ENCODE measurements at places on chromosomes 7 and 10.
A peak's percentile ranks its signal among the peaks of the same experiment; 100 is the strongest.

DNA sequence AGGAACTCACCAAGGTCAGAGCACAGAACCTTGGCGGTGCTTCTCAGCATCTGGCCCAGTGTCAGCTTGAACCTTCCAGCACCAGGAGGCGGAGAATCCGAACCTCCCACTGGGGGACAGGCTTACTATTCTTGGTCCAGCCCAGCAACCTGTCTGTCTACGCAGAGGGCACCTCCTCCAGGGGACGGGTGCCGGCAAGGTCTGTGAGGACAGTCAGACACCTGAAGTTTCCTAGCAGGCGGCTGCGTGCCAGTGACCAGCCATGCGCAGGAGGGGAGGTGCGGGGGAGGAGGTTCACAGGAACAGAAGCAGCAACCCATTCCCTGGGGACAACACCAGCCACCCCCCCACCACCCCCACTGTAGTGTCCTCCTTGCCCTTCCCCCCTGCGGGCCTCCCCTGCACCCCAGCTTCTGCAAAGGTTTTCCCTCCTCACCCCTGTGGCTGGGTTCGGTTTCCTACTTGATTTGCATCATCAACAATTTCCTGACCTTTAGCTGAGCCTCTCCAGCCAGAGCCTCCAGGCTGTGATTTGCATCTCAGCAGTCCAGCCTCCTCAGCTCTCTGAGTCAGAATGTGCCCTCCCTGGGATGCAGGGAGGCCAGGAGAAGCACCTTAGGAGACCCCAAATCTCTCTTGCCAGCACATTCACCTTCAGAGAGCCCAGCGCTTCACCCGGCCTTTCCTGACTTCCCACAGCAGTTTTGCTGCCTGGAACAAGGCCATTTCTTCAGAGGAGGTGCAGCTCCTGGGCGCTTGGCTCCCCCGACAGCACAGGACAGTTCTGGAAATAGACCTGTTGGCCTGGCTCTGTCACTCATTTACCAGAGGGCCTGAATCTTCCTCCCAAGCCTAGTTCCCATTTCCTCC lies 107.5 kb upstream of the NPS start:
- DNase-seq, result no peak

DNA sequence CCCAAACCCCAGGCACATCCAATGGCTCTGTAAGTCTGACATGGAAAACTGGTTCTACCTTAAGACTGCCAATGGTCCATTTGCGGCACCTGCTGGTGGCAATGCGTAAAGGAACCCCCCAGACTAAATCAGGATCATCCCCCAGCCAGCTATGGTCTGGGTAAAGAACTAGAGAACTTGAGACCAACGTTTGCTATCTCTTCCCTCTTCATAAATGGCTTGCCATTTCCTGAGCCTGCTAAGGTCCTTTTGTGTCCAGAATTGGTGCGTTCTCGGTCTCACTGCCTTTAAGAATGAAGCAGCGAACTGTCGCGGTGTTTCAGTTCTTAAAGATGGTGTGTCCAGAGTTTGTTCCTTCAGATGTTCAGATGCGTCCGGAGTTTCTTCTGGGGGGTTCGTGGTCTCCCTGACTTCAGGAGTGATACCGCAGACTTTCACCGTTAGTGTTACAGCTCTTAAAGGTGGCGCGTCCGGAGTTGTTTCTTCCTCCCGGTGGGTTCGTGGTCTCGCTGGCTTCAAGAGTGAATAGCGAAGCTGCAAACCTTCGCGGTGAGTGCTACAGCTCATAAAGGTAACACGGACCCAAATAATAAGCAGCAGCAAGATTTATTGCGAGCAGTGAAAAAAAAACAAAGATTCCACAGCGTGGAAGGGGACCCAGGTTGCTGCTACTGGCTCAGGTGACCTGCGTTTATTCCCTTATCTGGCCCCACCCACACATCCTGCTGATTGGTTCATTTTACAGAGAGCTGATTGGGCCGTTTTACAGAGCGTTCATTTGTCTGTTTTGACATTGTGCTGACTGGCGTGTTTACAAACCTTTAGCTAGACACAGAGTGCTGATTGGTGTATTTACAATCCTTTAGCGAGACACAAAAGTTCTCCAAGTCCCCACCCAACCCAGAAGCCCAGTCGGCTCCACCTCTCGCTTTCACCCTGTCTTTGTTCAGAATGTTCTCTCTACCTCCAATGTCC lies 95.4 kb downstream of the ELMO1 start:
- peak; percentile 27 for DNase-seq

DNA sequence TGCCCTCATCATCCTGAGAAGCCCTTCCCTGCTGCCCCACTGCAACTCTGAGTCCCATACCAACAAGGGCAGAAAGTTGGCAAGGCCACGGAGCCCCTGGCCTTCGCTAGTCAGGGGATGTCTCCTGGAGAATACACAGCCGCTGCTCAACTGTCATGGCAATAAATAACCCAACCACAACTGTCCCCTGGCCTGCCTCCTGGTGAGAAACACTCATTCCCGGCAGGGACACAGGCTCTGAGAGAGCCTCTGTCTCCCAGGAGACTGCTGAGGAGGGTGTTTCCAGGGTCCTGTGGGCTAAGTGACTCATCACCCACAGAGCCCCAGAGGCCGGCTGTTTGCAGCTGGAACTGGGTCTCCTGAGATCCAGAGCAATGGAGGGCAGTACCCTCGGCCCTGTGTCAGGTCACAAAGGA lies 354.1 kb downstream of the TNS3 start:
- DNase-seq, result no peak

DNA sequence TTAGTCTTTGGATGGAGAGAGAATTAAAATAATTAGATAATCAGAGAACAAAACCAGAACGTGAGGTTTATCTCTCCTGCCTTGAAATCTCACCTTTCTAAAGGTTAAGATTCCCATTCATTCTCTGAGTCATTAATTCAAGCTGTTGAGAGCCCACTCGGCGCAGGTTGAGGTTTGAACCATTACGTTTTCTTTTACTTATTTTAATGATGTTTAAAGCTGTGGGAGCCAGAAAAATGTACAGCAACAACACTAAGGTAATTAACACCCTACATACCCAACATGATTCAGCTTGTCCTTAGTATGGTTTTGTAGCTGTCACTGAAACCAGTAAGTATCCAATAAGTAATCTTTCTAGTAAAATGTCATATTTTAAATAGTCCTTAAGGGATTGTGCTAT lies 153.0 kb upstream of the ANK3 start:
- DNase-seq, result no peak

- no peak for DNase-seq
Observed at GRCh38 chr7:44051611-44052220, 7.2 kb downstream of the DBNL start.

DNA sequence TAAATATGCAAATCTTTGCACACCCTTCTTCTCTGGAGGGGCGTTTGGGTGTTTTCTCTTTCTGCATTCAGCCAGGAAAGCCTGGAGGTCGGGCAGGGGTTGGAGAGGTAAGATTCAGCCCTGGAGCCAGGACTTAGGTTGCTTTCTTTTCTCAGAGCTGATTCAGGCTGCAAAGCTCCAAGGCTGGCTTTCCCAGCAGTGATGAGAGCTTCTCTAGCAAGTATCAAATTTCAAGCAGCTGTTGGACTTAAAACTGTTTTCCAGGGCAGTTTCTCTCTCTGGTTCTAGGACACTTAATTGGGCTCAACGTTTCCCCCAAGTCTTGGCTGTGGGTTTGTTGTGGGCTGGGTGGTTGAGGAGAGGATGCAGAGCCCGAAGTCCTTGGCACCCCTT lies 608 bp downstream of the AKR1B10 start:
- DNase-seq, result peak; percentile 63

- DNase-seq, result no peak
Observed at GRCh38 chr7:28136420-28136819, 44.2 kb downstream of the JAZF1 start.

- DNase-seq, result no peak
Observed at GRCh38 chr7:127733986-127734385, 82.0 kb downstream of the SND1 start.

- DNase-seq, result no peak
Observed at GRCh38 chr10:29634764-29635625, at the start of gene SVIL. SVIL (minus strand) TSS chr10:29634971; CDS start chr10:29555058, 79,913 bp downstream.

GRCh38 chr10:44198096-44198779 lies 186.7 kb downstream of the CXCL12 start:
- DNase-seq, result no peak

- DNase-seq, result no peak
Observed at GRCh38 chr10:59079386-59080226, 96.8 kb upstream of the PHYHIPL start.

DNA sequence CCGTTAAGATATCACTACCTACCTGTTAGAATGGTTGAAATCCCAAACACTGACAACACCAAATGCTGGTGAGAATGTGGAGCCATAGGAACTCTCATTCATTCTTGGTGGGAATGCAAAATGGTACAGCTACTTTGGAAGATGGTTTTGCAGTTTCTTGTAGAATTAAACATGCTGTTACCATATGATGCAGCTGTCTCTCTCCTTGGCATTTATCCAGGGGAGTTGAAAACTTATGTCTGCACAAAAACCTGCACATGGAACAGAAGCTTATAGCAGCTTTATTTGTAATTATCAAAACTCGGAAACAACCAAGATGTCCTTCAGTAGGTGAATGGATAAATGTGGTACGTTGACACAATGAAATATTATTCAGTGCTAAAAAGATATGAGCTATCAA lies 199.5 kb downstream of the BICC1 start:
- no peak for DNase-seq

GRCh38 chr7:129101746-129102145 lies 42.8 kb upstream of the TSPAN33 start:
- no peak for DNase-seq

DNA sequence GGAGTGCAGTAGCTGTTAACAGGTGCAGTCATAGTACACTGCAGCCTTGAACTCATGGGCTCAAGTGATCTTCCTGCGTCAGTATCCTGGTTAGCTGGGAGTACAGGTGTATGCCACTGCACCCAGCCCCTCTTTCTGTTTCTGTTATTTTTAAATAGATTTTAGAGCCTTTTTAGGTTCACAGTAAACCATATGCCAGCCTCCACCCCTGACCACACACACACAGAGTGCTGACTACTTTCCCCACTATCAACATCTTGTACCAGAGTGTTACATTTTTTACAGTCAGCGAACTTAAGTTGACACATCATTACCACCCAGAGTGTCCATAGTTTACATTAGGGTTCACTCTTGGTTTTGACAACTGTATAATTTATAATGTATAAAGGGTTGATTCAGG lies 32.1 kb downstream of the MARCHF5 start:
- DNase-seq, result no peak

DNA sequence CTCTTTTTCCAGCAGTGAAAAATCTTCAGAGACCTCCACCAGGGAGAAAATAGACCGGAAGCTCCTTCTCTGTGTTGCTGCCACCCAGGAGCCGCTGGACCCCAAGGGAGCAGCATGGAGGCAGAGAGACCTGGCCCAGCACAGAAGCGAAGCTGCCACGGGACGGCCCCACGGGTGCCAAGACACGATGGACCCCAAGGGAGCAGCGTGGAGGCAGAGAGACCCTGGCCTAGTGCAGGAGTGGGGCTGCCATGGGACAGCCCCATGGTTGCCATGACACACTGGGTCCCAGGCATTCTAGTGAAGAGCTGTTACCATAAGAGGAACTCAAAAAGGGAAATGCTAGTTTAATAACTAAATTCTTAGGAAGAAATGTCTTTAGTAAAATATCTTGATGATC lies 186.3 kb downstream of the PTPRN2 start:
- no peak for DNase-seq

DNA sequence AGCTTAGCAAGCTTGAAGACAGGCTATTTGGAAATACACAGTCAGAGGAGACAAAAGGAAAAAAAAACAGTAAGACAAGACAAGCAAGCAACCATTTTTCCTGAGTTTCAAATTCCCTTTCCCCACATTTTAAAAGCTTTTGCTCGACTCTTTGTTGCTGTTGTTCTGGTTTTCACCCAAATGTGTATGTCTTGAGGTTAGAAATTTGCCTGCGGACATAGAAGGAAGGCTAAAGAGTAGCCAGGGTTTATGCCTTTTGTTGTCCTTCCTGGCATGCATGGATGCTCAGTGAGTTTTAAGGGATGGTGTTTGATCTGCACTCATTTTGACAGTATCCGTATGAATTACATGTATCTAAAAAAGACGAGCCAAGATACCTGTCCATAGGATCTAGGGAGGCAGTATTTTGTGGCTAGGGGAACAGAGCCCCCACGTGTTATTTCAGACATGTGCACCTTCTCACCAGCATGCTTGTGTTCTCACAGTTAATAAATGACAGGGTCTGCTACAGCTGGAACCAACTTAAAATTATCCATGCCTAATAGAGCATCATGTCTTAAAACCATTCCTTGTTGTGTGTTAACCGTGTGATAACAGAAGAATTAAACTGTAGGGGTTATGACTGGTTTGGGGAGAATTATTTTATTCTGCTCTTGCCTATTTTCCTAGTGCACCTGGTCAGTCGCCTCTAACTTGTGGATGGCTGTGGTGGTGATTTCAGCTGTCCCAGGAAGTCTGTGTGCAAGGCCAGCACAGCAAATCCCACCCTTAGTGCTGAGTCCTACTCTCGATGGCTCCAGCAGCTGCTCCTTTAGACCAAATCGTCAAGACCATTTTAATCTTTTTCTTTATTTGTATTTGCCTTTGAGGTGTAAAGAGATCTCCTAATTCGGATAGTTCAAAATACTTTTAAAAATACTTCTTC lies 9.1 kb downstream of the WIPF3 start:
- no peak for DNase-seq

DNA sequence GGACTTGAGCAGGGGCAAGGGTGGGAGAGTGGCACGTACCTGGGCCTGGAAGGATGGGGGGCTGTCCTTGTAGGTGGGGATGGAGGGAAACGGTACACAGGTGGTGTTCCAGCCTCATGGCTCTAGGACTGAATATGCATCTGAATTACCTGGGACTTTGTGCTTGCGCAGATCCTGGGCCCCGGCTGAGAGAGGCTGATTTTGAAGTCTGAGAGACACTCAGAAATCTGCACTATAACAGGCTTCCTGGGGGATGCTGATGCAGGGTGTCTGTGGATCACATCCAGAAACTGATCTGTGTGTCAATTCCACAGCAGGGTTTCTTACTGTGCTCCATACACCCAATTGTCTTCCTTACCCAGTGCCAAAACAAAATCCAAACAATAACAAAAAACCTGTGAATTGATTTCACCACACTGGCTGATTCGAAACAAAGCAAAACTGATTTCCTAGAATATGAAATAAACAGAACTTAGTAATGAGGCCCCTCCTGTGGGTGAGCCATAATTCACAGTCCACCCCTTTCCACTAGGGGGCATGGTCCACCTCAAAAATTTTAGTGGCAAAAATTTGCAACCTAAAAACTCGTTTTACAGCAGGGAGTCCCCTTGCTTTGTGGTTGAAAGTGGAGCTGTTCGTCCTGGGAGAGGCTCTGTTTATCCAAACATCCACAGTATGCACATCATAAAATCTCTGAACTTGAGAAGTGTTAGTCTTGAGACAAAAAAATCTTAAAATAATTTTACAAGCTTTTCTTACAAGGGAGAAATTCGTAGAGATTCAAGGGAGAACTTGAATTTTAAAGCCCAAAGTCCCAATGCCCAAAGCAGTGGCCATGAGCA lies 32.0 kb upstream of the PLEKHA1 start:
- DNase-seq, result peak; percentile 13

DNA sequence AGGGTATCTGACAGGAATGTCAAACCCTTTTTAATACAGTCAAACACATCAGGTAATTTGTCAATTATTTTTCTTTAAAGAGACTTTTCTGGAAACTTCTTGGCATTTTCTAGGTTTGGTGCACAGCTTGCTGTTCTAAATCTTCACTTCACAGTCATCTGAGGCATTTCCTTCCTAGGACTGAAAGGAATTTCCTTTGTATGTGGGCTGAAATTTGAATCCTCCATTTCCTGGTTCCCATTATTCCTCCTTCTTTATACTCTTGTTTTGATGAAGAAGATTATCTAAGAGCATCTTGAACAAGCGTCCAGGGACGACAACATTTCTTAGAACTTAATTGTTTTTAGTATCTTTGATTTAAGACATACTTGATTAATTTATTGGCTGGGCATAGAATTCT lies 24.9 kb downstream of the CALD1 start:
- no peak for DNase-seq

- DNase-seq, result no peak
Observed at GRCh38 chr7:159121068-159121467, 23.6 kb downstream of the VIPR2 start.

Data from NCI-H1417 (cell line).